ENCODE measurements at places on chromosomes 11 and 22. TPM values are rescaled to one million over a fixed set of nuclear protein-coding genes. Genes with fewer than 3 reads are reported as not detected.
A peak's percentile ranks its signal among the peaks of the same experiment; 100 is the strongest.

DNA sequence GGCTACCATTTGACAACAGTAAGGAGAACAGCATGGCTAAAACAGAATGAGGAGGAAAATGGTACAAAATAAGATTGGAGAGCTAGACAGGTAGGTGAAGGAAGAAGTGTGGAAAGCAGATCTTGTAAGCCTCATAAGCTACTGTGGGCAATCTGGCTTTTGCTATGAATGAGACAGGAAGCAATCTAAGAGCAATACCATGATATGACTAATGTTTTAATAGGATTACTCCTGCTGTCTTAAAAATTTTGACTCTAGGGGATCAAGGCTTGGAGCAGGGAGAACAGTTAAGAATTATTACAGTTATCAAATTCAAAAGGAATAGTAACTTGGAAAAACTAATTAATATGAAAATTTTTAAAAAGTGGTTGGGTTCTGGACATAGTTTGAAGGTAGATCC is 1166.0 kb upstream of the CCDC90B start:
- DNase-seq = no peak

Gene GLYATL1B
- not detected for total RNA-seq

- DNase-seq = no peak
Observed at GRCh38 chr11:37370817-37371216, 772.8 kb upstream of the RAG2 start.

Gene MB
- total RNA-seq = 7.4 TPM

GRCh38 chr11:10502770-10503169 is 38.2 kb downstream of the RNF141 start:
- peak; percentile 74 for DNase-seq

DNA sequence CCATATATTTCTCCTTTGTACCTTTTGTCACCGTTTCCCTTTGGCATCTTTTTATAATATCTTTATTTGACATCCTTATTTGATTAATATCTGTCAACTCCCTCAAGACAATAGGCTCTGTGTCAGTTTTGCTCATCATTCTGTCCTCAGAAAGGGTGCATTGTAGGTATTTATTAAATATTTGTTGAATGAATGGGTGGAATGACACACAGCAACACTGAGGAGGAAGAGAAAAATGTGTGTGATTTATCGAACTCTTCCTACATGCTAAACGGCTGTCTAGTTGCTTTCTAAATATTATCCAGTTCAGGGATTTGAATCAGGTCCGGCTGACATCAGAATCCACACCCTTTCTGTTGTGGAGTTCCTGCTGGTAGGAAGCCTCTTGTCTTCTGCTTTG is 98.2 kb downstream of the NAV2 start:
- DNase-seq = no peak

Gene CCDC89
- 3.4 TPM for total RNA-seq

GRCh38 chr22:45290410-45290936 is 5.7 kb downstream of the UPK3A start:
- peak; percentile 95 for DNase-seq

- DNase-seq = no peak
Observed at GRCh38 chr11:84671325-84671999, 955.7 kb downstream of the DLG2 start.

Gene PANX3
- not detected for total RNA-seq

Gene SCGB2A2
- 665 TPM for total RNA-seq

DNA sequence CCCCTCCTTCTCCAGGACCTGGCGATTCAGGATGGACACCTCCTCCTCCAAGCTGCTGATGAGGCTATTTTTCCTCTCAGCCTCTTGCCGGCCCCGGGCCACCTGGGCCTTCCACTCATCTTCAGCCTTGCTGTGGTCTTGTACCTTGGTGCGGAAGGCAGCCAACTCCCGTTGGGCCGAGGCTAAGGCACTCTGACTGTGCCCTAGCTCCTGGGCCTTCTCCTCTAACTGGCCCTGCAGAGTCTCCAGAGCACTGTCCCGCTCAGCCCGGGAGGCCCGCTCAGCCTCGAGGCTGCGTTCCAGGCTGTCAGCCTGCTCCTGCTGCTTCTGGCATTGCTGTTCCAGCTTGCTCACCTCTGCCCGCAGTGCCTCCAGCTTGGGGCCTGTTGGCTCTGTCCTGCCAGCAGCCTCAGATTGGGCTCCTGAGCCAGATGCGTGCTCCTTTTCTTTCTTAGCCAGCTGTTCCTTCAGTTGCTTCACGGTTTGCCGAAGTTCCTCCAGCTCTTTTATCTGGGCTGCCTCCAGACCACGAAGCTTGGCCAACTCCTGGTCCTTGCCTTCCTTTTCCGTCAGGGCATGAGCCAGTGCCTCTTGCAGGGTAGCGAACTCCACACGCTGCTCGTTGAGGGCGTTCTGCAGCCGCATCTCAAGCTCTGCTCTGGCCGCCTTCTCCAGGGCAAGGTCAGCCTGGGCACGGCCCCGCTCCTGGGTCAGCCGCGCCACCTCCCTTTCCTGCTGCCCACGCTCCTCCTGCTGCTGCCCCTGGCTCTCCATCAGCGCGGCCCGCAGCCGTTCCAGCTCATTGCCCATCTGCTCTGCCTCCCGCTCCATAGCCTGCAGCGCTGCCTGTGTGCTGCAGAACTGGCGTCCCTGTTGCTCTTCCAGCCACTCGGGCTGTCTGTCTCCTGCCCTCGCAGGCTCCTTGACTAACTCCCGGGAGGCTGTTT is 15.3 kb downstream of the IL18BP start:
- DNase-seq = peak; percentile 85

GRCh38 chr11:73288873-73289707 is 17.0 kb downstream of the P2RY6 start:
- peak; percentile 92 for DNase-seq

Gene LRP4
- total RNA-seq = 121 TPM

GRCh38 chr22:30906946-30907345 is 61.6 kb downstream of the MORC2 start:
- no peak for DNase-seq

DNA sequence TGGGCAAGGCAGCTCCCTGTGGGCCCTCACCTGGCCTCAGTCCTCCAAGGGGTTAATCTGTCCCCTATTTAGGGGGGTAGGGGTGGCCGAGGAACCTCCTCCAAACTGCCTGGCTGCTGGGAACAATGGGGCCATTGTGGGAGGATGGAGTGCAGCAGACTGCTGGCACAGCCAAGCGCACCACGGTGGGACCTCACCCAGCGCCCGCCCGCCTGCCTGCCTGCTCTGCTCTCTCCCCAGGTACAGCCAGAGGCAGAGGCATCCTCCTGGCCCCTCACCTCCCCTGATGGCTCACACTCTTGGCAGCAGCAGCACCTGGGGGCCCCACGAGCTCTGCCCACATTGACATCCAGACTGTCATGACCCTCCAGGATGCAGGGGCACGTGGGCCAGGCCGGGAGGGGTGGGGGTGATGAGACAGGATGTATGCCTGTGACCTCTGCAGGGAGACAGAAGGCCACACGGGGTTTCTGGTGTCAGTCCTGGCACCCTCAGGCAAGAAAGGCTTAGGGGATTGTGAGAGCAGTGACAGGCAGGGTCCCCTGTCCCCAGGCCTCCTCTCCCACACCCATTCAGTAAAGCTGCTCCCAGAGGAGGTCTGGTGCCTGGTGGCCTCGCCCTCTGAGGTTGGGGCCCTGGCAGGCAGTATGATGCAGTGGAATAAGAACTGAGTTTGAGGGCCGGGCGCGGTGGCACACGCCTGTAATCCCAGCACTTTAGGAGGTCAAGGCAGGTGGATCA is 11.4 kb downstream of the BCL9L start:
- no peak for DNase-seq

Gene MLC1
- total RNA-seq = 0.15 TPM

Gene PLAAT4
- 2.2 TPM for total RNA-seq

GRCh38 chr11:3195251-3196160 is 23.1 kb downstream of the MRGPRG start:
- DNase-seq = peak; percentile 80

DNA sequence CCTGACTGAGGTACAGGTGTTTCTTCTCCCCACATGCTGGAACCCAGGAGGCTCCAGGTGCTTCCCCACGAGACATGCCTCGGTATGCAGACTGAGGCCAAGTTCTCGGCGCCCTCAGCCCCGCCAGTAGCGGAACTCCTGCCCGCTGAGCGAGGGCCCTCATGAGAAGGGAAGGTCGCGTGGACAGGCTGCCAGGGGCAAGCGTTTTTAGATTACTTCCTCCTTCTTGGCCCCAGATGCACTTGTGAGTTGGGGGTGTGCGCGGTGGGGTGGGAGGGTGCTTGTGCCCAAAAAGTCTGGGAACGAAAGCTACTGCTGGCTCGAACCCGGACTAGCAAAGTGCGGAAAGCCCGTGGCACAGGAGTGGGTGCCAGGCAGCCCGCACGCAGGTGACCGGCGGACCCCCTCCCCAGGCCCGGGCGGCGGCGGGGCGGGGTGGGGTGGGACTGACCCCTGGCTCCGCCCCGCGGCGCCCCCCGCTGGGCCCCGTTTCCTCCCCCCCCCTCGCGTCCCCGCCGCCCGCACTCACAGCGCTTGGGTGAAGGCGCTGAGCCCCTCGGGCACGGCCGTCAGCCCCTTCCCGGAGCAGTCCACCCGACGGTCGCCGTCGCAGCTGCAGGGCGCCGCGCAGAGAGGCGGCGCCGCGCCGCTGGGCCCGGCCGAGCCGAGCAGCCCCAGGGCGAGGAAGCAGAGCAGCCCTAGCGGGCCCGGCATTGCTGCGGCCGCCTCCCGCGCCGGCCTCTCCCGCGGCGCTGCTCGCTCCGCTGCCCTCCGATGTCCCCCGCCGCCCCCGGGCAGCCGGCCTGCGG is 797 bp downstream of the LGR4 start:
- DNase-seq = peak; percentile 37

DNA sequence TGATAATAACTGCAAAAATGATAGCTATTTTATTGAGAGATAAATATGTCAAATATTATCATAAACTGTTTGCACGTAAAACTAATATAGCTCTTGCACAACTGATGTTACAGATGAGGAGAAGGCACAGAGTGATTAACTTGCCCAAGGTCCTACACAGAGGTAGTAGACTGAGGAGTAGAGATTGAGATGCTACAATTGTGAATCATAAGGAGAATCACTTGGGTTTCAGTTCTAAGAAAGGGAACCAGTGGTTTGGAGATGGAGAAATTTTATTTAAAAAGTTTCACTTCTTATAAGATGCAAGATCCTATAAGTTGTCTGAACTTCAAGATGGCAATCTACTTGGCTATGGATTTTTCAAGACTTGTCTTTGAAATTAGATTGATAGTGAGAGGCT is 224.8 kb upstream of the RAG2 start:
- DNase-seq = no peak

Gene ELMOD1
- 164 TPM for total RNA-seq

Gene GNG3
- total RNA-seq = not detected

DNA sequence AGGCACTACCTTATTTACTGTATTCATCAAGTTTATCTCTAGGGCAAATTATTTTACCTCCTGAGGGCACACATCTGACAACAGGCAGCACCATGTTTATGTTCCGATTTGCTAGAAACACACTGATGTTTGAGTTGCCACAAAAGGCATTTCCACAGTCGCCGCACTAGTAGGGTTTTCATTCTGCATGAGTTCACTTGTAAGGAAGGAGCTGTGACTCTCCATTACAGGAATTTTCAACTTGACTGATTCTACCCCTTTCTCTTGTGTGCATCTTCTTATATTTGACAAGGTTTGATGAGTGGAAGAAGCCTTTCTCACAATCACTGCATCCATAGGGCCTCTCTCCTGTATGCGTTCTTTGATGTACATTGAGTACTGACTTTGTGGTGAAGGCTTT is 455.9 kb upstream of the CNTN5 start:
- DNase-seq = no peak

DNA sequence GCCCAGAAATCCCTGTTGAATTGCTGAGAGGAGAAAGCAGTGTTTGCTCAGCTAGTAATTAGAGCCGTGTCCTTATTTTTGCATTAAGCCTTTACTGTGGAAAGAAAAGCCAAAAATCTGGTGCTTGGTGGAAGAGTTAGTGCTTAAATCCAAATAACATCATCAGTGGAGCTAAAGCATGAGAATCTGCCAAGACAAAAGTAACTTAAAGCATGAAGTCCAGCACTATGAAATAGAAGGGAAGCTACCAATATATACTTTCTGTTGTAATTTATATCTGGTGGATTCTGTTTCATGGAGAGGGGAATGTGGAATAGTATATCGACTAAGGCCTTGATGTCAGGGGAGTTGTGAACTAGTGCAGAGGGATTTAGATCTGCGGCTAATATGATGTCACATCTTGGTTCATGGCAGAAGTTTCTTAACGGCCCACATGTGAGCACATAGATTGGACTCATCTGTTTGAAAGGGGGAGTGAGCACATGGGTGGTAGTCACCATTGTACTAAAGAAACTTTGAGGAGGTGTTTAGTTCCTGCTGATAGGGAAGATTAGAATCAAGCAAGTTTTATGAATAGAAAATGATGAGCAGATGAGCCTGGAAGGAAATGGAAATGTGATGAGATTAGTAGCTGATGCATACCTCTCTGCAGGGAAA is 224.4 kb upstream of the MTNR1B start:
- DNase-seq = no peak

Gene NRGN
- total RNA-seq = not detected

DNA sequence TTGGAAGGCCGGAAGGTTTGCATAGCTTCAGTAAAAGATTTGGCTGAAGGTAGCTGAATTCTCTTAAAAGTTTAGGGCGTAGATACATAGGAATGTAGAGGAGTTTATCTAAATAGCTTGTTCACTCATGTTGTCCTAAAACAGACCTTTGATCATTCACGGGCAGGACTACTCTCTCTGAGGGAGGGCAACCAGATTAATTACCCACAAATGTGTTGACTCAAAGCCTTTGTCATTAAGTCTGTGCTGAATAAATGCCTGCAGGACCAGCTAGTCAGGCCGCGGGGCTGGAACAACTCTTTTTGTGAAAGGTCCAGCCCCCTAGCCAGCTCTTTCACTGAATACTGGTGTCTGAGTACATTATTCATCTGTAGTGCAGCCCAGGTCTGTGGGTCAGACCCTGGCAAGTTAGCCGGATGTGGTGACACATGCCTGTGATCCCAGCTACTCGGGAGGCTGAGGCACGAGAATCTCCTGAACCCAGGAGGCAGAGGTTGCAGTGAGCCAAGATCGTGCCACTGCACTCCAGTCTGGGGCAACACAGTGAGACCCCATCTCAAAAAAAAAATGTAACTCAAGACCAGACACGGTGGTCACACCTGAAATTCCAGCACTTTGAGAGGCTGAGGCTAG is 2.8 kb upstream of the FADD start:
- no peak for DNase-seq

DNA sequence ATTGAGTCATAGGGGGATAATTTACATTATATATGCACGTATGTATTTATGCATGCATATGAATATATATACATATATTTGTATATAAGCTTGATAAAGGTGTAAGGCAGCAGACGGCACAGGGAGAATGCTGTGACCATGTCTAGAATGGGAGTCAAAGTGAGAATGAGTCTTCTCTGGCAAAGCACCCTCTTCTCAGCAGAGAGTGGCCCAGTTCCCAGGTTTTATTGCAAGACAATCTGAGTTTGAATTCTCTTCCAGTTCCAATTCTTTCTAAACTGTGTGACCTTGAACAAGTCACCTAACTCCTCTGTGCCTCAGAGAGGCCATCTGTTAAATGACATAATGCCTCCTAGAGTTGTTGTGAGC is 13.8 kb downstream of the EHF start:
- no peak for DNase-seq

Gene SYCE3
- total RNA-seq = not detected

- DNase-seq = no peak
Observed at GRCh38 chr22:21701384-21701971, 34.1 kb downstream of the YPEL1 start.

- no peak for DNase-seq
Observed at GRCh38 chr11:520428-521176, 13.6 kb upstream of the RNH1 start.

- DNase-seq = no peak
Observed at GRCh38 chr22:42745118-42745517, 24.4 kb upstream of the A4GALT start.
